ENCODE measurements at places on chromosomes 6 and 20.

DNA sequence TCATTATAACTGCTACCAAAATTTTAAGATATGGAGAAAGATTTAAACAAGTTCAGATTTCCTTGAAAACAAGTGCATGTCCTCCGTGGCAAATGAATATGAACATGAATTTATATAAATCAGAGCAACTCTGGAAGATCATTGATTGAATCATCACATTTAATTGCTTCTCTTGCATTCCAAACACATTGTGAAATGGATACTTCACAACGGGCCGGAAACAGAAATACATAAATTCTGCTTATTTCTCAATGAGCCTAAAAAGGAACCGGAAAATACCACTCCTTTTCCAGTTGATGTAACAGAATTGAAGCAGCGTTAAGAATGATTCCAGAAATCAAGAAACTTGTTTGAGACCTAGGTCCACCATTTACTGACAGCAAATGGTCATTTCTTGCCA, 134.6 kb upstream of the BTN3A2 start:
- DNase-seq: no peak

DNA sequence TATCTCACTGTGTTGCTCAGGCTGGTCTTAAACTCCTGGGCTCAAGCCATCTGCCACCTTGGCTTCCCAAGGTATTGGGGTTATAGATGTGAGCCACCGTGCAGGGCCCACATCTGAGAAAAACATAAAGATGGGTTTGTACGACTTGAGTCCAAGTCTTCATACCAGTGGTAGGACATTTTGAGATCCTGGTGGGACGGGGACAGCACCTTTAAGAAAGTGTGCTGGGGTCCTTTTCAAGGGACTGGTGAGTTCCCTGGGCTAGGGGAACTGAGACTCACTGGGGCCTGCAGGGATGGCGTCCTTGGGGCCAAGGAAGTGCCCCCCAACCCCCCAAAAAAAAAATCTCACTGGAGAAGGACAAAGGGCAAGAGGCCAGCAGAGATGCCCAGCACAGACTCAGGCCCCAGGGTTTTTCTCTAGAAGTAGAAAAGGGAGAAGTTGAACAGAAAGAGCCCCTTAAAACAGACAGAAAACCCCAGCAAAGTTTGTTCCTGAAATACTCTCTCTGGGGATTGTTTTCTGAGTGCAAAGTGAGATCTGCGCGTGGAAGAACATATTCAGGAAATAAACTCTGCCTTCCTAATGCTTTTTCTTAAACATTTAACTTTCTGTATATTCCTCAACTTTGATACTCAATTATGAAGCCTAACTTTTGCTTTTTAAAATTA, 10.7 kb downstream of the OSBPL2 start:
- DNase-seq: no peak

DNA sequence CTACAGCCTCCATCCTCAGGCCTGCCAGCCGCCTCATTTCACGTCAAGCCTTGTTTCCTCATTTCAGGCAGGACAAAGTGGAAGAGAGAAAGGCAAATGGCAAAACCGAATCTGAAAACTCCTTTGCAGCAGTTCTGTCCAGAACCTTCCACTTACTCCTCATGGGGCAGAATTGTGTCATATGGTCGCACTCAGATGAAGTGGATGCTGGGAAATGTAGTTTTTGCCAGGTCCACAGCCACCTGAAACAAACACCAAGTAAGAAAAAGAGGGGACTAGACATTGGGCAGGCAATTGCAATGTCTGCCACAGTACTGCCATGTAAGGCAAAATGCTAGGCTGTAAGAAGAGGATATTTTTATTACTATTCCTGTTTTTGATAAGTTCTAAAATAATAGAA, 44.9 kb downstream of the ISM1 start:
- no peak for DNase-seq

DNA sequence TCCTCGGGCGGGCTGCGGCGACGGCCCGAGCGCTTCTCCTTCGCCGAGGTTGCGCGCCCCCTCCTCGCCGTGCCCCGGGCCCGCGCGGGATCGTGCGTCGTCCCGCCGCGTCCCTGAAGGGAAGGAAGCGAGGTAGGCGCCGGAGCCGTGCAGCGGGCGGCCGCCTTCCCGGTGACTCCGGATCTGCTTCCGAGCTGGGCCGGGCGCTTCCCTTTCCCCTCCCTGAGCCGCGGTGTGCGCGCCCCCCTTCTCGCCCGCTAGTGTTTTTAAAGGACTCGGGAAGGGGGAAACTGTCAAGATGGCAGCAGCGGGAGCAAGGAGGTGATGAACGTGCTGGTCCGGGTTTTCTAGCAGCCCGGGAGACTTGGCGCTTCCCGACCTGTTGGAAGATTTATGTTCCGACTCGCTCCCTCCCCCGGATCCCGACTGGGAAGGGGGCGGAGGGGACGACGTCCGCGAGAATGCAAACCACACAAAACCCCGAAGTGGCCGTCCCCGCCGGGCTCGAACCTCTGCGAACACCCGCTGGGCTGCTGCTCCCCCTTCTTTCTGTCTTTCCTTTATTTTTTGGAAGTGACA, 744 bp upstream of the FOXO3 start:
- DNase-seq: peak; percentile 54

GRCh38 chr6:112881828-112882780, 535.0 kb downstream of the RFPL4B start:
- DNase-seq: no peak

- no peak for DNase-seq
These were observed 40.5 kb upstream of the B3GAT2 start for GRCh38 chr6:70997379-70997778.

DNA sequence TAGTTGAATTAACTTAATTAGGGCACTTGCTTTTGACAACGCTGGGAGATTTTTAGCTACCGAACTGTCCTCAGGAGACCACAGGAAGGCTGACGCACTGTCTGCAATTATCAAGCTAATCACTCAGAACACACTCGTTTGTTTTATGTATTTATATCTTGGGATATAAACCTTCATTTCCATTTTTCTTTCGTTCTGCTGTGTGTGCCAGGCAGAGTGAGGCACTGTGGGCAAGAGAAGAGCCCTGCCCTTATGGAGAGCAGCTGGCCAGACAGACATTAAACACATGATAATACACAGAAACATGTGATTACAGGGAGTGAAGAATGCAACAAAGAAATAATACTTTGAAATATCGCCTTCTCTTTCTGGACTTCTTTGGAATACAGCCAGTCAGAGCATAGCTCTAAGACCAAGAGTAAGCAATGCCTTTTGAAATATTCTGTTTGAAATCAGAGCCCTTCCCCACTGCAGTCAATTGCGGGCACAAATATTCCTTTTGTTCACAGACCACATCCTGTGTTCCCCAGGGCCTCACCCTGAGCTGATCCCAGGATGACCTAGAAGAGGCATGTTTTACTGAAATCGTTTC, 96.8 kb downstream of the ANKRD60 start:
- no peak for DNase-seq

- no peak for DNase-seq
These were observed 9.2 kb downstream of the BHLHE23 start for GRCh38 chr20:62997417-62998035.

- DNase-seq: no peak
These were observed 62.4 kb downstream of the CDH4 start for GRCh38 chr20:61314326-61315010.

DNA sequence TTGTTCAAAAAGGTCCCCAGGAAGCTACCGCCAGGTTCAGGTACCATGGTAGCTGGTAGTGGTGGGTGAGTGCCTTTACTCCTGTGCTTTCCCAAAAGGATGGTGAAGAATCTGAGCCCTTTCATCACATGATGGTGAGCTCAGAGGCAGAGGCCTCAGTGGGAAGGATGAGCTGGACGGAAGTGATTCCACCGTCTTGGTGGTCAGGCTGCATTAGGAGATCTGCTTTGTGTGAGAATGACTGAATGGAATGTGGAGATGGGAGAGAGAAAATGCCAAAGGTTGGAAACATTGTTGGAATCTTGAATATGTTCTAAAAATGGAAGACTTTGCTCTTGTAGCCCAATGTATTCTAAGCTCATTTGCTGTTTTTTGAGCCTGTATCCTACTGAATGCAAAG, 108.1 kb upstream of the SCP2D1 start:
- DNase-seq: no peak

DNA sequence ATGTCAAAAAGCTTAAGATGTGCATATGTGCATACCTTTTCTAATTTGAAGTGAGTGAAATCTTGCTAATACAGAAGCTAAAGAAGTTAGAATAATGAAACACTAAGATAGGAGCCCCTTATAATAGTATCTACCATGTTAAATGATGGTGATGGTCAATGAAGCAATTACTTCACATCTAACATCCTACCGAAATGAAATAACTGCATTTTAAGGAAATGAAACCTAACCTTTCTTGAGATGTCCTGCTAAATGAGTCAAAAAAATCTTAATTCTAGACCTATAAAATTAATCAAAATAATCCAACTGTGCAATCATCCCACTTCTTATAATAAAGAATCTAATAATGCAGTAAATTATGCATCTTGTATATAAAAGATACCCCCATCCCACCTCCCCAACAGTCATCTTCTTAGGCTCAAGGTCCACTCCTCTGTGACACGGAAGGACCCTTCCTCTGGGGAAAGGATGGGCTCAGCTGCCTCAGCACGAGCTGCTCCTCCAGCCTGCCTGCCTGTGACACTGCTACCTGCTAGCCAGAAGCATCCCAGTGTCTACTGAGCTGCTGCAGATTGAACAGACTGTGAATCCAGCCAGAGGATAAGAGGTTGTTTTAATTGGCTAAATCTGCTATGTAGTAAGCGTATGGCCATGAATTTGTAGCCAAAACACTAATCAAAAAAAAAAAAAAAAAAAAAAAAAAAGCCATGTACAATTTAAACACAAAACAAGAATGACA, 129.6 kb upstream of the BEND3 start:
- DNase-seq: no peak

DNA sequence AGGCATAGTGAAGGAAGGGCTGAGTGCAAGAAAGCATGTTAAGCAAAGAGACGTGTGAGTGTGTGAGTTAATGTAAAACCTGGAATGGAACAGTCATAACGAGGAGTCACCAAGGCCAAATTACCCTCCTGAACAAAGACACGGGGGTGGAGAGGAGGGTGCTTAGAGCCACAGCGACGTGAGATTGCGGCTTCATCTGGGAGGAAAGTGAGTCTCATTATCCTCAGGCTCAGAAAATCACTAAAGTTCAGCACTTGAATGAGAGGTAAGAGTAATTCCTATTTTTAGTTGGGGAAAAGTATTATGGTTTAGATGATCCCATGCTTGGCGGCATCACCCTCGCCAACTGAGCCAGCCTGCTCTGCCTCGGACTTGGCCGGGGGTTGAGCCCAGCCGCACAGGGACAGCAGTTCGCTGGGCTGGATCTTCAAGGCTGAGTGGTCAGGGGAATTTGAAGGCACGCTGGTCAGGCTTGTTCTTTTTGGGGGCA, 136.6 kb downstream of the DTNBP1 start:
- no peak for DNase-seq

DNA sequence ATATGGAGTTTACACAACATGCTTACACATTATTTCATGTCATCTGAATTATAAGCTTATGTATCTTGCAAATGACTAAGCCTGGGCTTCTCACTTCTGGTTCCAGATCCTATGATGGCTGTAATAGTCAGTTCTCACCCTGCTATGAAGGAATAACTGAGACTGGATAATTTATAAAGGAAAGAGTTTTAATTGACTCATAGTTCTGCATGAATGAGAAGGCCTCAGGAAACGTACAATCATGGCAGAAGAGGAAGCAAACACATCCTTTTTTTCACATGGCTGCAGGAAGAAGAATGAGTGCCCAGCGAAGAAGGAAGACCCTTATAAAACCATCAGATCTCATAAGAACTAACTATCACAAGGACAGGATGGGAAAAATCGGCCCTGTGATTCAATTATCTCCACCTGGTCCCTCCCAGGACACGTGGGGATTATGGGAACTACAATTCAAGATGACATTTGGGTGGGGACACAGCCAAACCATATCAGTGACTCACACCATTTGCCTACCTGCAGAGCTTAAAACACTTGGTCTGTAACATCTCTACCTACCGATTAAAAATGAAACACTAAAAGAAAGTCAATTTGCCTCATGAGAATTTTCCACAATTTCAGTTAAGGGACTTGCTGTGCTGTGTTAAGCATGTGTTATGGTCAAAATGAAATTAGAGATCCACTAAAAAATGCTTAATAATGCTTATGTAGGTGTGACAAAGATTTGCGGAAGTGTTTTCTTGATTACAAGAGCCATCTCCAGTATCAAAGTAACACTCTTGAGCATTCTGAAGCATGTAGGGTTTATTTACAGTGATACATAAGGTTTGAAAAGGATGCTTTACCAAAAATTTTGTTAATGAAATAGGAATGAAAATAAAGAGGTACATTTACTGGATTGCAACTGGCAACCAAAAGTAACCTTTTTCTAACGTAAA, 2.2 kb upstream of the RWDD1 start:
- no peak for DNase-seq

DNA sequence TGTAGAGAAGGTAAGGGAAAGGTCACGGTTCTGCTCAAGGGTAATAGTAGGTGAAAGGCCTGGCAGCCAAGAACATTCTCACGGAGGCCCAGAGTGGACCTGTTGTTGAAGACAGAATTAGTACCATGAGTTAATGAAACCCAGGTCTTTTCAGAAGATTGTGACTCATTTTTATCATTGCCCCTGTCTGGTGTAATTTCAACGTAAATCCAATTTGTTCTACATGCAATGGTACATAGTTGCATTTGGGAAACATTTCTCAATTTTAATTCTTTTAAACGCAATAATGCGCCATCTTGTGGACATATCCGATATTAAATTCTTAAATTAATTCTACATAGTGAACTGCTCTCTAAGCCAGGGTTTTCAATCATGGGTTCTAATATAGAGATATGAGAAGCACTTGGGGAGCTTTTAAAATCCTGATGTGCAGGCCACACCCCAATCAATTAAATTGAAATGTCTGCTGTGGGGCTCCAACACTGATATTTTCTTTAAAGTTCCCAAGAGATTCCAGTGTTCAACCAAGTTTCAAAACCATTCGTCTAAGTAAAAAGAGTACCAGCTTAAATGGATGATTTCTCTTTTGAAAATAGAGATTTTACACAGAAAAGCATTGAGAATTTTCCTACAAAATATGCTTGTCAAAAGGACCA, 257.4 kb downstream of the PLCB1 start:
- no peak for DNase-seq

GRCh38 chr20:4484379-4484997, 237.2 kb upstream of the PRND start:
- no peak for DNase-seq

GRCh38 chr20:51886341-51886740, 84.0 kb upstream of the SALL4 start:
- DNase-seq: no peak

GRCh38 chr6:101268541-101268940, 125.0 kb upstream of the GRIK2 start:
- no peak for DNase-seq

DNA sequence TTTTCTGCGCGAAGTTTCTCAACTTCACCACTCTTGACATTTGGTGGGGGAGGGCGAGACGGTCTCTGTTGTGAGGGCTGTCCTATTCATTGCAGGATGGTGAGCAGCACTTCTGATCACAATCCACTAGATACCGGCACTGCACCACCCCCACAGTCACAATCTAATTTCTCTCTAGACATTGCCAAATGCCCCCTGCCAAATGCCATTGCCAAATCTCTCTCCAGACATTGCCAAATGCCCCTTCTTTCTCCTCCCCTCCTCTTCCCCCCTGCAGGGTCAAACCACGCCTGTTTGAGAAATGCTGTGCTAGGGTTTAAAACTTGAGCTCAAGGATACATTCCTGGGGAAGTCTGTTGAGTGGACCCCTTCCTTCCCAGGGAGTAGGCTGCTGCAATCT, 603.5 kb upstream of the CDH4 start:
- DNase-seq: no peak
